NCI-H510A treated with DMSO at 0.1 percent for 48 hours (cell line): ENCODE measurements at places on chromosomes 1 and 21.

DNA sequence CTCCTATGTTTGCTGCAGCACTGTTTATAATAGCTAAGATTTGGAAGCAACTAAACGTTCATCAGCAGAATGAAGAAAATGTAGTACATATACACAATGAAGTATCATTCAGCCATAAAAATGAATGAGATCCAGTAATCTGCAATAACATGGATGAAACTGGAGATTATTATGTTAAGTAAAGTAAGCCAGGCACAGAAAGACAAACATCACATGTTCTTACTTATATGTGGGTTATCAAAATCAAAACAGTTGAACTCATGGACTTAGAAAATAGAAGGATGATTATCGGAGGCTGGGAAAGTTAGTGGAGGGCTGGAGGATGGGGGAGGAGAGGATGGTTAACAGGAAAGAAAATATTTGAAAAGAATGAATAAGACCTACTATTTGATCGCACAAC, 1017.6 kb downstream of the KCNT2 start:
- no peak for DNase-seq

GRCh38 chr21:45089964-45090363, 15.6 kb downstream of the ADARB1 start:
- DNase-seq = no peak

DNA sequence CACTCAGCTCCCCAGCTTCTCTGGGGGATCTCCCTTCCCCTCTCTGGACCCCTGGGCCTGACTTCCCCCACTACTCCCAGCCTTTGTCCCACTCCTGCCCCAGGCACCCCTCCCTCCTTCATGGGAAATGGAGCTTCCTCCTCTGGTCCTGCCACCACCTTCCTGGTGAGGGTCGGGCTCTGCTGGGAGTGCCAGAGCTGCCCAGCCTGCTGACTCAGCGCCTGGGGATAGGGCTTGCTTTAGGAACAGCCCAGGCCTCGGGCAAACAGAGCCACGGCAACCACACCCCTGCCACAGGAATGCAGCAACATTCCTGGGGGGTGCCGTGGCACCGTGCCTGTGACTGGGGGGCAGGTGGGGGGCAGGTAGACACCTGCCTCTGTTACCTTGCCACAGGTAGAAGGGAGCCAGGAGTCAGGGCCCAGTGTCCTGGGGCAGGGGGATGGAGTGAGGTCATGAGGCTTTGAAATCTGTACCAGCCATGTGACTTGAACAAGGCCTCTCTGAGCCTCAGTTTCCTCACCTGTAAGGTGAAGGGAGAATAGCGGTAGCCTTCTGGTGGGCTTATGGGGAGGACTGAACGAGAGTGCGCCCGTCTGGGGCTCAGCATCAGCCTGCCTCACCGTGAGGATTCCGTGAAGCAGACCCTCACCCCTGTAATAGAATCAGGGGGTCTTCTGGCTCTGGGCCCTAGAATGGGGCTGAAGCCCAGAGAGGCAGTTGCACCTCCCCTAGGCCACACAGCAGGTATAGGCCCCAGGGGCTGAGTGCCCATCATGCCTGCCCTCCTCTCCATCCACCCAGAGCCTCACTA, 17.8 kb upstream of the EPHA2 start:
- no peak for DNase-seq

- no peak for DNase-seq
Observed at GRCh38 chr1:220696863-220697231, 6.7 kb downstream of the C1orf115 start.

DNA sequence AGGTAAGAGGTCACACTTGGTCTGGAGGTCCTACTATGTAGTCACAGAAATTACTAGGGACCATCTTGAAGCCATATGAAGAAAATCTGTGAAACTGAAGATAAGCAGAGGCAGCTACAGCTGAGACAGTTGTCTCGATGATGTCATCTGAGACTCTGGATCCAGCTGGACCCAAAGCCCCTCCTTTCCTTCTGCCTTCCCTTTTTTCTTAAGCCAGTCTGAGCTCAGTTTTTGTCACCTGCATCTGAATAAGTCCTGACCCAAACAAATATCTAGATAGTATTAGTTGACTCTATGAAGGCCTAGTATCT, 143.3 kb downstream of the ETS2 start:
- DNase-seq = no peak

GRCh38 chr1:185610954-185611353, 123.2 kb upstream of the HMCN1 start:
- no peak for DNase-seq

- DNase-seq = no peak
Observed at GRCh38 chr1:19397217-19397945, 85.3 kb downstream of the SLC66A1 start.

- DNase-seq = peak; percentile 5
Observed at GRCh38 chr1:209876078-209876800, 48.5 kb downstream of the UTP25 start.

- peak; percentile 52 for DNase-seq
Observed at GRCh38 chr1:54987919-54988705, 7.7 kb downstream of the TMEM61 start.

DNA sequence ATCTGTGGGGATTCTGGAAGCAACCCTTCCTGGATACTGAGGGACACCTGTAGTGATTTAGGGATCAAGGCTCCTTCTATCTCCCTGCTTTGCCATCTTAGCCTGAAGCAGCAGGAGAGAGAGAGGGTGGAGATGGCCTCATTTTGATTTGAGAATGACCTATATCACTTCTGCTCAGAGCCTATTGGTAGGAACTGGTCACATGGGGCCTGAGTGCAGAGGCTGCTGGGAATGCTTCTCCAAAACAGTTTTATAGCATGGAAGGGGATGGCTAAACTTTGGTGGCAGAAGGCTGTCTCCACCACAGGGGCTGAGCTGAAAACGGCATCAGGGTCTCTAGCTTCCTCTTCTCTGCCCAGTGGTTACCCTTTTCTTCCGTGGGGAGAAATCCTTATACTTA, 105.8 kb downstream of the TBX19 start:
- DNase-seq = no peak

- DNase-seq = peak; percentile 78
Observed at GRCh38 chr1:161020509-161021164, at the start of gene F11R. TSS of gene F11R (minus strand) at chr1:161021152. CDS start at chr1:161021073, 79 bp downstream.

GRCh38 chr1:36963006-36963405, 71.3 kb downstream of the GRIK3 start:
- DNase-seq = no peak

GRCh38 chr1:96384611-96385010, 337.0 kb upstream of the PTBP2 start:
- DNase-seq = no peak

DNA sequence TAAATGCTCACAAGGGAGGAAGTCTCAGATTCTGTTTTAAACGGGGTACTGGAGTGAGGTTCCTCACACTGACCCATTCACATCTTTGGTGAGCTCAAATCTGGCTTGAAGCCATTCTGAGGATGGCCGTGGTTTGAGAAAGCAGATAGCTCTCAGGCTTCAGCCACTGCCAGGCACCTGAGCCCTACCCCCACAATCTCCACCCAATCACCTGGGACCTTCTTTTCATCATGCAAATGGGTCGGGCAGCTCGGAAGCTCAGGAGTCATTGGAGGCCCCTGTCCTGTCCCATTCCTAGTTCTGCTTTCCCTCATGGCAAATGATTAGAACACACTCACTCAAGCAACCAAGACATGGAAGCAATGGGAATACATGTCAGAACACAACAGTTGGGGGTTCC, 141.4 kb upstream of the ETS2 start:
- no peak for DNase-seq

DNA sequence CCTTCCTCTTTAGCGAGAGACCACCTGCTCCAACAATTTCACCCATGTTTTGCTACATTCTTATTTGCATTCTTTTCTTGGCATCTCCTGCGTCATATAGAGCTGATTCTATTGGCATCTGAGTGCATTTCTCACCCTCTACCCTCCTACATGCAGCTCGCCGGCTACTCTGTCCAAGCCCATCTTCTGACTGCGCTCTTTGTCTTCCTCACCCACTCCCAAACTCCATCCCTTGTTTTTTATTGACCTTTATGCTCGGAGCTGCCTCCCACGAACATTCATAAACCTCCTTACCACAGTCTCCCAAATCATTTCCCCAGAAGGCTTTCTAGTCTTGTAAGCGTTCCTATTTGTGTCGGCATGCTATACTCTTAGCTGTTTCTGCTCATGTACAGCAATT, 33.6 kb upstream of the FMN2 start:
- no peak for DNase-seq

- DNase-seq = no peak
Observed at GRCh38 chr21:36539434-36540150, 59.7 kb upstream of the CLDN14 start.

DNA sequence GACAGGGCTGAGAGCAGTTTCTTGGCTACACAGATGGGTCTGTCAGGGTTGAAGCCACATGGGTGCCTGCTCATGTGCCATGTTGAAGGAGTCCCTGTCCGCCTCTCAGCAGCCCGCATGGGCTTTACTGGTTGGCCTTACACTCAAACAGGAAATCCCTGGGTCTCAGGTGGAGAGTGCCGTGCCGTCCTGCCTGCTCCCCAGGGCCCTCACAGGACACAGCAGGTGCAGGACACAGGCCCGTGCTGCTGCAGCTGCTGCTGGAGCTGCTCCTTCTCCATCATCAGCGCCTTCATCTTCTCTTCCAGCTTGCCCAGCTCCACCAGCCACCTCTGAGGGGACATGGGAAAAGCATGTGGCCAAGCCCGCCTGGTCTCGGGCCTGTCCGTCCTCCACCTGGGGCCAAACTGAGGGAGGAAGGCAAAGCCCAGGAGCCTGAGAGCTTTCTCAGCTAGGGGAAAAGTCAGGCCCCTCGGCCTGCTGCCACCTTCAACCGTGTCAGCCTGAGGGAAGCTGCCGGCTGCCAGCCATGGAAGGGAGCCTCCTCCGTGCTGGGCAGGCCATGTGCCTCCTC, 5.5 kb downstream of the SLFNL1 start:
- DNase-seq = no peak

GRCh38 chr21:37139902-37140301, 66.8 kb downstream of the TTC3 start:
- DNase-seq = no peak

DNA sequence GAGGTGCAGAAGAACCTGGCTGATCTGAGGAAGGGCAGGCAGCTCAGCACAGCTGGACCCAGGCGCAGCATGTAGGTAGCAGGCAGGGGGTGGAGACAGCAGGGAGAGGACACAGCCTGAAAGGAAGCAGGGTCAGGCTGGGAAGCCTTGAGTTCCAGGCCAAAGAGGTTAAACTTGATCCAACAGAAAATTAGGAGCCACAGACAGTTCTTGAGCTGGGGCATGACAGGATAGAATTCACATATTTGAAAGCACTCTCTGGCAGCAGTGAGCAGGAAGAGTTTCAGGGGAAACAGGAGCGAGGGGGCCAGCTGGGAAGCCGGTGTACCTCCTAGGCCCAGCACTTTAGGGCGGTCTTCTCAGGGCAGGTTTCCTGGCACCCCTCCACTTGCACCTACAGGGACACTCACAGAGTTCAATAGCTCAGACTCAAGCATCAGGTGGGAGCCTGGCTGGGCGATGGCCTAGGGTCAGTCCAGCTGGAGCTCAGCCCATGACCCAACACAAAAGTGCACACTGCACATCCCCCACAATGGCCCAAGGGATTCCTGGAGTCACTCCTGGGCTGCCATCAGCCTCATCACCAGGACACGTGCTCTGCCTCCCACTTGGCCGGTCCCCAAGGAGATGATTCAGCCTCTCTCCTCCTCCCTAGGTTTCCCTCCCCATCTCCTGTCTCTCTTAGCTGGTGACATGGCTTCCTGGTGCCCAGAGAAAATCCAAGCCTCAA, 22.7 kb downstream of the MATN1 start:
- DNase-seq = no peak

DNA sequence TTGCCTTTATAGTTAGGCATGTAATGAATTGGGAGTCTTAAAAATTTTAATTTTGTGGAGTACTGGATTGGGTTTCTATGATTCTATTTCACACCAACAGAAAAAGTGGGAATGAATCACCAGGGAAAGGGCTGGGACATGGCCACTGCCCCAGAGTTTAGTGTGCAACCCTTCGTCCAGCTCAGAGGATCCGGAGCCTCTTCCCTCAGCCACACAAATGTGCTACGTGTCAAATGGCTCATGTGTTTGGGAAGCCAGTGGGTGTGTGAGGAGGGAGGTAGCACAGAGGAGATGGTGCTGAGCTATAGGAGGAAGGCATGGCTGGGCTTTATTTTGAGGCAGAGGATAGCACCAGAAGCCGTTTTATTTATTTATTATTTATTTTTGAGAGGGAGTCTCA, 247.3 kb downstream of the SIPA1L2 start:
- no peak for DNase-seq

DNA sequence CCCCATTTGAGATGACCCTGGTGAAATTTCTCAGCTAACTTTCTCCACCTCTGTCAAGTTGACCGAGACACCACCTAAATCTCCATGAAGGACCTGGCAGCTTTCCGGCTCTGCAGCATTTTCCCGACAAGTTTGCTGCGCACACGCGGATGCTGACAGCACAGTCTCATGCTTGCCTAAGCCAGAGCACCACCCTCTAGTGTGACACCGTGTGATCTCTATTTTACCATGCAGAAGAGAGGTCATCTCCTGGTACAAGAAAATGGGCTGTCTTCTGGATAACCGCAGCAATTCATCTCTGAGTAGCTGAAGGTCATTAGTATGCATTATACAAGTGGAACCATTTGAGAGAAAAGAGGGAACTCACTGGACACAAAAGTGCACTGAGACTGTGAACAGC, 38.9 kb upstream of the H6PD start:
- no peak for DNase-seq

- no peak for DNase-seq
Observed at GRCh38 chr1:47554901-47555300, 117.1 kb downstream of the FOXD2 start.

DNA sequence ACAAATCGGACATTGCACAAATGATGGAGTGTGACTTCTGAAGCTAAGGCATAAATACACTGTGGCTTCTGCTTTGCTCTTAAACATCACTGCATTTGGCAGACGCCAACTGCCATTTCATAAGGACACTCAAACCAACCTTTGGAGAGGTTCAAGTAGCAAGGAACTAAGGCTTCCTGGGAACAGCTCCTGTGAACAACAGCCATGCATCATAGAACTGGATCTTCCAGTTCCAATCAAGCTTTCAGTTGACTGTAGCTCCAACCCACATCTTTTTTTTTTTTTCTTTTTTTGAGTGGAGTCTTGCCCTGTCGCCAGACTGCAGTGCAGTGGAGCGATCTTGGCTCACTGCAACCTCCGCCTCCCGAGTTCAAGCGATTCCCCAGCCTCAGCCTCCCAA, 10.7 kb upstream of the HUNK start:
- peak; percentile 86 for DNase-seq

DNA sequence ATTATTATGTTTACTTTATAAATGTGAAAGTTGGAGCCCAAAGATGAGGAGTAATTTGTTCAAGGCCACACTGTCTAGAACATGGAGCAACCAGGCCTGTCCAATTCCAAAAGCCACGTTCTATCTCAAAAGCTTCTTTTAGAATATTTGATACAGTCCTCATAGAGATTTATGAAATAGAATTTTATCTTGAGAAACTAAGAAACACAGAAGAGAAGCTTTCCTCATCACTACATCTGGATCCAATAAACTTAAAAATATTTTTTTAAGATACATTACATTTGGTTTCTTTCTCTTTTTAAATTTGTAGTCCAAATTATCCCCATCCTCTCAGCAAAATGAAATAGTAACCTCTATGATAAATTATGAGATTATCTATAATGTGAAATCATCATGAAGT, 58.9 kb downstream of the DDAH1 start:
- DNase-seq = no peak
